NCI-H460 (cell line): ENCODE measurements at places on chromosomes 16 and 17.

DNA sequence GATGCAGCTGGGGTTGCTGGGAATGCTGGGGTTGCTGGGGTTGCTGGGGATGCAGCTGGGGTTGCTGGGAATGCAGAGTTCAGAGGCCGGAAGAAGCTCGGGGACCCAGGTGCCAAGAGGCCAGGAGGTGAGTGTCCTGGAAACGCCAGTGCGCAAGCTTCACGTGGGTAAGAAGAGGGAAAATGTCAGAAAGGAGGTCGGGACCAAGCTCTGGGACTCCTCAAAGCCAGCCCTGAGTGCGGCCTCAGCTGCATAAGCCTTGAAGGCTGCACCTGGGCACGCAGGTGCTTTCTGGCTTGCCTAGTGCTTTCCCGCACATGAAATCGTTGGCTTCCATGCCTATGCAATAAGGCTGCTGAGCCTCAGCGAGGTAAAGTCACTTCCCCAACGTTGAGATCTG, 48.3 kb downstream of the PITPNM3 start:
- no peak for DNase-seq

DNA sequence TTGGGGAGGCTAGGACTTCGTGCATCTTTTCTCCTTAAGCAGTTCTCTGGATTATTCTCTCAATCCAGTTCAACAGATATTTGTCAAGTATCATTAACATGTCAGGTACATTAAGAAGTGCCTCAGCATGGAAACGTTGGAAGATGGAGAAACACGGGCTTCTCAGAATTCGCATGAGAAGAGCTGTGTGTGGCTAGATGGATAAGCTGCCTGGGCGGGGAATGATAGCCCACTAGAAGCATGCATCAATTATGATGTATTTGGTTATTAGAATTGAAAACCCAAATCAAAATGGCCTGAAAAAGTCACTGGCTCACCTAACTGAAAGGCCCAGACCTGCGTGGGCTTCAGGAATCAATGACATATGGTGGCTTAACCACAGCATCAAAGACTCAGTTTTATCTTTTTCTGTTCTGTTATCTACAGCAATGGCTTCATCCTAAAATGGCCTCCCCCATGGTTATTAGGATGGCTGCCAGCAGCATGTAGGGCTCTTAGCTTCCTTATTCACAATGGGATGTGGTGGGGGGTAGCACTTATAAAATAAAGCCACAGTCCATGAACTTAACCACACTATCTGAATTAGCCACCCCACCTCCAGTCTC, 43.9 kb downstream of the MMD start:
- no peak for DNase-seq

- DNase-seq: no peak
Observed at GRCh38 chr16:63883091-63883490, 1238.8 kb downstream of the CDH11 start.

- DNase-seq: no peak
Observed at GRCh38 chr17:58936295-58936694, 170.4 kb downstream of the TRIM37 start.

DNA sequence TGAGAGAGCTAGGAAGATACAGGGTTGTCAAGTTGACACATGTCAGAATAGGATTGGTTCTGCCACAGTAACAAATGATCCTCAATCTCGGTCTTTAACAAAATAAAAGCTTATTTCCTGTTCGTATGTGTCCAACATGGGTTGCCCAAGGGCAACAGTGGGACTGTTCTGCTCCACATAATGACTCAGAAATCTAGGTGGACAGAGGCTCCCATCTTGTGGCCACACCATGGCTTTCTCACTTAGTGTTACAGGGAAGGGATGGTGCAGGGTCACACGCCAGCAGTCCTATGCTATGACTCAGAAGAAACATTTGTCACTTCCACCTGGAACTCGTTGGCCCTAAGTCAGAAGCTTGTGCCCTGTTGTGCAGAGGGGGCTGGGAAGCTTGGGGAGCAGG, 364.9 kb downstream of the SNX29 start:
- DNase-seq: no peak

- no peak for DNase-seq
Observed at GRCh38 chr17:77229786-77230435, 89.1 kb downstream of the SEC14L1 start.

DNA sequence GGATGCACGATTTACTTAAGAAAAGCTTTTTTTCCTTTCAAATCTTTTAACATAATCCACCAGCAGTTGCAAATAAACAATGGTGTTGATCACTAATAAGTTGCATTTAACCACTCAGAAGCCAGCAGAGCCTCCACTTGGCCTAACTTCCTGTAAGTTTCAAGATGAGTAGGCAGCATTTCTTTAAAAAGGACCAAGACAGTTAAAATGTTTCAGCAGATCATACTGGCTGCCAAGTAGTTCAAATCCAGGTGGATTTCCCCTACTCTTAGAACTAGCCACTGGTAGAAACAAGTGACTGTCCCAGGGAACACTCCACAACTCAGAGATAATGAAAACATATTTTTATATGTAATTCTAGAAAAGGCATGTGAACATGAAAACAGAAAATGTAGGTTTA, 17.0 kb upstream of the RFFL start:
- DNase-seq: no peak

- DNase-seq: peak; percentile 52
Observed at GRCh38 chr16:68800257-68800875, 43.0 kb upstream of the TANGO6 start.

GRCh38 chr16:10950393-10950792, 6.0 kb downstream of the CLEC16A start:
- no peak for DNase-seq

GRCh38 chr16:52034830-52035229, 512.1 kb downstream of the TOX3 start:
- no peak for DNase-seq

DNA sequence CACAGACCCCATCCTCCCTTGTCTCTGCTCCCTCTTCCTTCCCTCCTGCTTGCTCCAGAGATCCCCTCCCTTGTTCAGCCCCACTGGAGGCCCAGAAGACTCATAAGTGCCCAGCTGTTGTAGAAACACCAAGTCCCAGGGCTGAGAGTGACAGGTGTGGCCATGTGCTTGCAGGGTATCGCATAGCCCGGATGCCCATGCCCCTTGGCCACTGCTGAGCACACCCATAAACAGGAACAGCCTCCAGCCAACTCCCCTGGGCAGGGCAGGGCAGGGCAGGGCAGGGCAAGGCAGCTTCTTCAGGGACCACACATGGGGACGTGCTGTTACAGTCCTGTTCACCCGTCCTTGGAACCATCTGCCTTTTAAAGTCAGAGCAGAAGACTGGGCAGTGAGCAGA, 2.0 kb downstream of the CACNG1 start:
- DNase-seq: no peak

DNA sequence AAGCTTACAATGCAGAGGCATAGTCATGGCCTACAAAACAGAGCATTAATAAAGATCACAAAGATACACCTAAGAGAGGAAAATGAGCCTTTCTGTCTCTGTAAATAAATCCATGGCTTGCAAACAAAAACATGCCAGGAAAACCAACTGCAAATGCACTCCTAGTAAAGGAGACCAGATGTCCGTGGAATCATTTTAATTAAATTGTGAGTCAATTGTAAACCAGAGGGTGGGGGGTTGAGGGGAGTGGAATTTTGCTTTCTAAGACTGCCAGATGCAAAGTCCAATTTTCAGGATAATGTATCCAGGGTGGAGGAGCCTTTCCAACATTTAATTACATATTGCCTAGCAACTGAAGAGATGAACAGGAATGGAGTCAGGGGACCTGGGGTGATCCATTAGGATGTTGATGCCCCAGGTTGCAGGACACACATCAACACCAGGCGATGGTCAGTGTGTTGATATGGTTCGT, 390.3 kb upstream of the CCL2 start:
- no peak for DNase-seq
